CD4-positive, CD25-positive, alpha-beta regulatory T cell (primary cell): ENCODE measurements at places on chromosomes 1 and 21. TPM values are rescaled to one million over a fixed set of nuclear protein-coding genes. Genes with fewer than 3 reads are reported as not detected.

GRCh38 chr1:175794586-175794985, 51.2 kb upstream of the TNR start:
- H3K27me3 ChIP-seq, result no peaks in the 10 kb centered on the region
- no peaks in the 10 kb centered on the region for H3K36me3 ChIP-seq
- no peak for DNase-seq
- no peaks in the 10 kb centered on the region for H3K4me1 ChIP-seq
- H3K27ac ChIP-seq, result no peak overlapping the region

DNA sequence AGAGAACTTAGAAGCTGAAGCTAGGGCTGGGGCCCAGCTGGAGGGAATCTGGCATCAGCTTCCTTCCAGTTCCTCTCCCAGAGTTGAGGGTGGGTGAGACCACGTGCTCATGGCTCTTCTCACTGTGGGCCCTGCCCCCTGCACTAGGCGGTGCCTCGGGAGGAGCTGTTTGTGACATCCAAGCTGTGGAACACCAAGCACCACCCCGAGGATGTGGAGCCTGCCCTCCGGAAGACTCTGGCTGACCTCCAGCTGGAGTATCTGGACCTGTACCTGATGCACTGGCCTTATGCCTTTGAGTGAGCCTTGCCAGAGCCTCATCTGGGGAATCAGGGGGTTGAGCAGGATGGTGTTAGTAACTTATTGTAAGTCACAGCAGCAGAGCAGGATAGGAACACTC, 16.1 kb downstream of the AKR1A1 start:
- H3K36me3 ChIP-seq, result peaks cover 34% of the 10 kb centered on the region
- no peak overlapping the region for H3K4me3 ChIP-seq
- no peak for DNase-seq

GRCh38 chr1:156752843-156753482, 1.5 kb upstream of the HDGF start:
- DNase-seq, result no peak
- H3K4me1 ChIP-seq, result peaks cover 38% of the 10 kb centered on the region
- peak overlapping the region; percentile 90 for H3K4me3 ChIP-seq
- H3K27me3 ChIP-seq, result no peaks in the 10 kb centered on the region

DNA sequence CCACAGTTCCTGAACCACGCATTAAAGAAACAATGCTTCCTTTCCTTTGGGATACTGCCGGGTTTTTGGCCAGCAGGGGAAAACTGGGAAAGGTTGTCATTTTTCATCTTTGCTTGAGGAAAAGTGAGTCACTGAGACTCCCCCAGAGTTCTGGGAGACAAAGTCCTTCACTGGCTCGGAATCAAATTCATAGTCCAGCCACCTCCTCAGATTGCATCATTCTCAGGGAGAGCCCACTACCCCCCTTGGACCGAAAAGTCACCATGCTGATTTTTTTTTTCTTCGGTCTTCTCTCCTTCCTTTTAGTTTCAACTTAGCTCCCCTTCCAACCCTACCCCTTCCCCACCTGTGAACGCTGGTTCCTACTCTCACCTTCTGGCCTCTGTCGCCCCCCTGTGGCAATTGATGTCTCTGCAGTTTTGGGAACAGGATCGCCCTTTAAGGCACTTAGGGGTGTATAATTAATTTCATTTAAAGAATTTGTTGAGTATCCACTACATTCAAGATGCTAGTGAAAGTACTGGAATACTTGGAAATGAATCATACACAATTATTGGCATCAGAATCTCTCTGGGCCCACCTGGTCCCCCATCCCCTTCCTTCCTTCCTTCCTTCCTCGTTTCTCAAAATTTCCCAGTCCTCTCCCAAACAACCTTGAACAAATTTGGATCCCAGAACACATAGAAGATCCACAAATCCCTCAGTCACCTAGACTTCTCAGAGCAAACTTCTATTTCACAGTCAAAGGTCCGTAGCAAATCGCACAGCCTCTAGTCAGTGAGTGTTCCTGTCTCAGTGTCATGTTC, 6.9 kb downstream of the ACKR1 start:
- no peak overlapping the region for H3K4me3 ChIP-seq
- H3K27ac ChIP-seq, result no peak overlapping the region
- H3K36me3 ChIP-seq, result no peaks in the 10 kb centered on the region
- no peaks in the 10 kb centered on the region for H3K4me1 ChIP-seq

- DNase-seq, result no peak
- H3K27me3 ChIP-seq, result no peaks in the 10 kb centered on the region
- no peaks in the 10 kb centered on the region for H3K4me1 ChIP-seq
- H3K4me3 ChIP-seq, result no peak overlapping the region
Observed at GRCh38 chr1:29209173-29209572, 21.6 kb downstream of the MECR start.

Gene GPR61
- total RNA-seq, result 0.20 TPM

DNA sequence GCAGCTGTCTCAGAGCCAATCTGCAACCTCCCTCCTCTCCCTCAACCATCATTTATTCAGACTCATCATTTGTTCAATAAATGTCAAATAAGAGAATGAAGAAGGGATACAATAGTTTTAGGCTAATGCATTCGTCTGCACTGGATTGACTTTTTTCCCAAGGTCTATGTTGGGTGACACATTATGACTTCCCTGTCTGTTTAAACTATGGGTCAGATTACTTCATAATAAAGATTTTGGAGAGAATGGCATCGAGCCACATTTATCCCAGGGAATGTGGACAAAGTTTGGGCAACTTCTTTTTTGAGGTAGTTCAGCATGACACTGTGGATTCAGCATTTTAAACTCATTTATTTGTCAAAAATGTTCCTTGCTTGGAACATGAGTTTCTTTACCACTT, 107.4 kb upstream of the ADGRL2 start:
- no peaks in the 10 kb centered on the region for H3K4me1 ChIP-seq
- H3K27me3 ChIP-seq, result no peaks in the 10 kb centered on the region
- H3K36me3 ChIP-seq, result no peaks in the 10 kb centered on the region

DNA sequence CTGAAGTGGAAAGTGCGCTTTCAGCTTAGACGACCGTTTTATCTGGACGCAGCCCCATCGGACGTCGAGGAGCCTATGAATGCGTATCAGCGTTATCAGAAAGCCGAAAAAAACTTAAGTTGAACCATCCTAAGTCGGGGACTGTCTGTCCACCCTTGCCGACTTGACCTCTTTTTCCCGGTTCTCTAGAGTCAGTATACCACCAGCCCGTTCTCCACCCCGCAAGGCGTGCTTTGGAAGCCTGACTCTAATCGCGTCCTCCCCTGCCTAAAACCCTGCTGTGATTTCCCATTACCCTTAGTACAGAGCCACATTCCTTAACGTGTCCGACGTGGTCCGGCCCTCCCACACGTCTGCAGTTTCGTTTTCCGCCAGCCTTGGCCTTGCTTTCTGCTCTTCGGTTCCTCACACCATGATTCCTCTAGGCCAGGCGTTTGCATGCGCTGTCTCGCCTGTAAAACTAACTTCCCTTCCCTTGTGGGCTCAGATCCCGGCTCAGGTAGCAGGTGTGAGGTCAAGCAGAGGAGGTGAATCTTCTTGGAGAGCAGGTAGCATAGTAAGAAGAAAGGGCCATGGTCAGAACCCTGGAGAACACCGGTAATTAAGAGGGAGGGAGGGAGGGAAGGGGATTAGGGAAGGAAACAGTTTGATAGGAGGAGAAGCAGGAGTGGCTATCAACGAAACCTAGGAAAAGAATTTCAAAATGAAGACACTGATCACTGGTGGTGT, 865 bp downstream of the ADPRS start:
- peaks cover 3% of the 10 kb centered on the region for H3K27me3 ChIP-seq
- no peak for DNase-seq
- H3K4me3 ChIP-seq, result peak overlapping the region; percentile 90
- H3K4me1 ChIP-seq, result peaks cover 19% of the 10 kb centered on the region
- peak overlapping the region; percentile 90 for H3K27ac ChIP-seq
- H3K36me3 ChIP-seq, result peaks cover 34% of the 10 kb centered on the region

- peak; percentile 9 for DNase-seq
- H3K4me3 ChIP-seq, result peak overlapping the region; percentile 10
- no peaks in the 10 kb centered on the region for H3K36me3 ChIP-seq
- peak overlapping the region; percentile 28 for H3K27ac ChIP-seq
Observed at GRCh38 chr1:58922302-58923089, 138.6 kb upstream of the JUN start.

GRCh38 chr1:31760471-31761470, 3.4 kb downstream of the ADGRB2 start:
- no peak overlapping the region for H3K4me3 ChIP-seq
- H3K27ac ChIP-seq, result no peak overlapping the region
- H3K36me3 ChIP-seq, result no peaks in the 10 kb centered on the region
- H3K4me1 ChIP-seq, result peaks cover 33% of the 10 kb centered on the region

GRCh38 chr1:180154003-180154324, 705 bp upstream of the QSOX1 start:
- H3K4me3 ChIP-seq, result peak overlapping the region; percentile 90
- no peak for DNase-seq
- H3K27me3 ChIP-seq, result no peaks in the 10 kb centered on the region
- peaks cover 24% of the 10 kb centered on the region for H3K4me1 ChIP-seq
